GM23248 (cell line): ENCODE measurements at places on chromosomes 12 and 14. TPM values are rescaled to one million over a fixed set of nuclear protein-coding genes. Genes with fewer than 3 reads are reported as not detected.

Gene TMEM132C
- total RNA-seq: not detected in 2 replicates

DNA sequence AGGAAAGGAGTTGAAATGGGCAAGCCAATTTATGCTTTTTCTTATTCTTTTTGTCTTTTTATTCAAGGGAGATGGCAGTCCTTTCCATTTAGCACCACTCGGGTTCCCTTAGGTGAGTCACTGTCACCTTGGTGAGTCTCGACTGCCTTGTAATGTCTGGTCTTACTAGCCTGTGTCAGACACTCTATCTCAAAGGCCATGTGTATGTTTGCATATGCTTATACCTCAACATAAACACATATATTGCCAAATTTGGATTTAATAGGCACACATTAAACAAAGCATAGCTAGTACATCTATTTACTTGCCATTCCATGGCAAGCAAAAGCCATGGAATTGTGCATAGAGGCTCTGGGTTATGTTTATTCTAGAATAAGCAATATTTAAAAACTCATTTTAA, 624.9 kb upstream of the FOXG1 start:
- H3K4me1 ChIP-seq: no peaks in the 10 kb centered on the region
- H3K27ac ChIP-seq: no peak overlapping the region
- no peak for DNase-seq

DNA sequence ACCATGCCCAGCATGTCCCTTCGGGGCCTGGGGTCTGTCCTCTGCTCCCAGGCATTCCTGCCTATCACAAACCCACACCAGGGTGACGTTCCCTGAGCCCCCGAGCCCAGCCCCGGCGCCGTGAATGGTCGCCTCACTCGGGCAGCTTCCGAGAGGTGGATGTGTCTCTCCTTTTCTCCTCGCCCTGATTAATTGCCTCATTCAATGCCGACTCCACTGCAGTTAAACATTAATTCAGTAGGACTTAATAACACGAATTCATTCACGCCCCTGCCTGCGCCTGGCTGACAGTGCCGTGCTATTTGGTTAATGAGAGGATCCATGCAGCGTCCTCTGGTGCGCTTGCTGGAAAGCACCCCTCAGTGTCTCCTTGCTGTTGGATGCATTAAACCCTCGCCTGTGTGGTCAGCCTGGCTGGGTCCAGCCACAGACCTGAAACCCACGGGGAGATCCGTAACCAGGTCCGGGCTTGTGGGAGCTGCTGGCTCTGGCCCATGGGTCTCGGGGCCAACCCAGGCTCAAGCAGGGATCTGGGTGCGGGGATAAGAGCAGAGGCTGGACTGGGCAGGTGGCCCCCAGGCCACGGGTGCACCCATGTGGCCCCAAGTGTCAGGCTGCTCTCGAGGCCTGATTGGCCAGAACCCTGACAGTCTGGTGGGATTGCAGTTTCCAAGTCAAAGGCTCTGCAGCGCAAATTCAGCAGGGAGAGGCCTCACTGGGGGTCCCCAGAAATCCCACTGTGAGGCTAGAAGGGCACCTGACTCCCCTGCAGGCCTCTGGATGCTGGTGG, 55.4 kb downstream of the FBRSL1 start:
- no peaks in the 10 kb centered on the region for H3K27me3 ChIP-seq
- DNase-seq: no peak
- no peaks in the 10 kb centered on the region for H3K4me1 ChIP-seq
- no peak overlapping the region for H3K4me3 ChIP-seq

- no peak for DNase-seq
- no peak overlapping the region for H3K27ac ChIP-seq
- peaks cover 11% of the 10 kb centered on the region for H3K4me1 ChIP-seq
- H3K27me3 ChIP-seq: no peaks in the 10 kb centered on the region
- H3K4me3 ChIP-seq: no peak overlapping the region
These were observed 60.4 kb upstream of the FOXN3 start for GRCh38 chr14:89477391-89477790.

Gene LUM
- total RNA-seq: 556 and 573 TPM in 2 replicates

Gene FOXG1
- not detected in 2 replicates for total RNA-seq

Gene LRRC10
- not detected in 2 replicates for total RNA-seq

Gene LTB4R2
- total RNA-seq: 3.5 and 6.8 TPM in 2 replicates

DNA sequence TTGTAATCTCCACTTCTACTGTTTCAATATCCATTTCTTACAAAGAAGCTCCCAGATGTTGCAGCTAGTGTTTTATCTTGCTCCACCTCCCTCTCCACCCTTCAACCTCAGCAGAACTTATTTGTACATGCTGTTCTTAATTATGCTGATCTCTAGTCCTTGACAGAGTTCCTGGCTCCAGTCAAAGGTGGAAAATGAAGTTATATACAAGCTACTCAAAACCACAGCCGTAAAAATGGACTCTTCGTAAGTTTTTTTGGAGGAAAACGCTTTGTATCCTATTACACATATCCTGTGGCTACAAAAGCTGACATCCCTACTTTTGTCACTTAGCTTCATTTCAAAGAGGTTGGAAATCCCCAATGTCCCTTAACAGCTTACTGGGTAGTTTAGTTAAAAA, 1.3 kb downstream of the CLEC1A start:
- no peaks in the 10 kb centered on the region for H3K27me3 ChIP-seq
- no peak overlapping the region for H3K4me3 ChIP-seq
- no peaks in the 10 kb centered on the region for H3K36me3 ChIP-seq
- DNase-seq: peak; percentile 8

DNA sequence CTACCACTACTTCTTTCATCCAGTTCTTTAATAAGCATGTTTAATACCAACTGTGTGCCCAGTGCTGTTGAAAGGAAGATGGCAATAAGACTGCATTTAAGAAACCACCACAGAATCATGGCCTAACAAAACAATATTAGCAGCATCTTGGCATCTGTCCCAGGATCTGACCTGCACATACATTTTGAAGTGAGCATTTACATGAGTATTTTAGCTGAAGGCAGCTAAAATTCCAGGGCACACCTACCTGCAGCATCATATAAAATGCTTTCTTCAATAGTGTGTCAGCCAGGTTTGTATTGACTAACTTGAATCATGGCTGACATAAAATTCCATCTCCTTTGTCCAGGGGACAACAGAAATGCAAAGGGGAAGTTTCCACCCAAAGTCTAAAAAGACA, 65.0 kb upstream of the ARHGAP5 start:
- no peak overlapping the region for H3K27ac ChIP-seq
- no peak overlapping the region for H3K4me3 ChIP-seq
- H3K27me3 ChIP-seq: no peaks in the 10 kb centered on the region
- no peaks in the 10 kb centered on the region for H3K36me3 ChIP-seq

Gene NYNRIN
- total RNA-seq: 3.7 and 4.4 TPM in 2 replicates

Gene METTL3
- 44.1 and 44.5 TPM in 2 replicates for total RNA-seq

DNA sequence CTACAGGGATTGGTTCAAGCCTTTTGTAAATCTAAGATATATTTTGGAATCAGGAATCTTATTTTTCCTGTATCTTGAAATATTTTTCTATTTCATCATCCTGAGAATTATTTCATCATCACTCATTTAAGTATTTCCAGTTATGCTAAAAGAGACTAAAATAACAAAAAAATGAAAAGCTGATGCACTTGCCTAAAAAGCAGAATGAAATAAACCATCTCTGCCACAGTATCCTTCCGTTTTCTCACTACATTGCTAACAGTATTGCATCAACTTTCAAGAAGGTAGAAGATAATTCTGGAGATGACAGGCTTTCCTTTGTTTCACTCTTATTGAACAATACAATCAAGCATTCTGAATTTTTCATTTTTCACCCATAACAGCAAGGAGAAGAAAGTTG, 31.1 kb upstream of the EIF5 start:
- H3K4me1 ChIP-seq: peaks cover 9% of the 10 kb centered on the region
- DNase-seq: peak; percentile 19
- H3K36me3 ChIP-seq: no peaks in the 10 kb centered on the region

GRCh38 chr12:125435871-125436270, 370.6 kb downstream of the AACS start:
- no peak overlapping the region for H3K4me3 ChIP-seq
- DNase-seq: no peak
- H3K27ac ChIP-seq: no peak overlapping the region
- no peaks in the 10 kb centered on the region for H3K27me3 ChIP-seq
- H3K4me1 ChIP-seq: no peaks in the 10 kb centered on the region

DNA sequence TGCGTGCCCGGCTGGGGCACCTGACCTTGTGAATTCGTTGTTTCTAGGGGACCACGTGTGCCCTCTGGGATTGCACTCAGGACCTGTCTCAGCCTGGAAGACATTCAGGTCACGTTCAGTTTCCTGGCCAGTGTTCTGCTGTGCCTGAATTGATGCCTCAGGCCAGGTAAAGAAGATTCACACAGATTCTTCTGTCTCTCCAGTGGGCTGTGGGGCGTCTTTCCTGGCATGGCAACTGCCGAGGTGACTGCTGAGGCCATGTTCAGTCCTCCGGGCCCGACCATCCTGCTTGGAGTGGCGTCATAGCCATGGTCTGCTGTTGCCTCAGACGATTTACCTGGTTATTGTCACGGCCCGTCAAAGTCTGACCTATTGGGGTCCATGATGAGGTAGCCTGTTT, 13.5 kb downstream of the ZNF605 start:
- DNase-seq: no peak
- no peak overlapping the region for H3K4me3 ChIP-seq
- H3K27ac ChIP-seq: no peak overlapping the region
- H3K27me3 ChIP-seq: no peaks in the 10 kb centered on the region
- H3K4me1 ChIP-seq: no peaks in the 10 kb centered on the region
- H3K36me3 ChIP-seq: peaks cover 65% of the 10 kb centered on the region

GRCh38 chr14:68089146-68089731, 269.7 kb downstream of the RAD51B start:
- H3K27me3 ChIP-seq: no peaks in the 10 kb centered on the region
- H3K27ac ChIP-seq: no peak overlapping the region
- peak; percentile 8 for DNase-seq
- H3K4me3 ChIP-seq: no peak overlapping the region
- H3K36me3 ChIP-seq: no peaks in the 10 kb centered on the region

- H3K36me3 ChIP-seq: no peaks in the 10 kb centered on the region
- H3K27me3 ChIP-seq: no peaks in the 10 kb centered on the region
- no peak for DNase-seq
- H3K4me3 ChIP-seq: no peak overlapping the region
These were observed 223.1 kb downstream of the RAD51B start for GRCh38 chr14:68042586-68043210.

- peak; percentile 71 for DNase-seq
- peak overlapping the region; percentile 51 for H3K27ac ChIP-seq
- H3K4me3 ChIP-seq: peak overlapping the region; percentile 75
These were observed 4.5 kb downstream of the AJUBA start for GRCh38 chr14:22977684-22978486.

Gene LRP10
- 202 and 253 TPM in 2 replicates for total RNA-seq

GRCh38 chr14:76762411-76763095, 1.3 kb downstream of the VASH1 start:
- no peaks in the 10 kb centered on the region for H3K27me3 ChIP-seq
- no peaks in the 10 kb centered on the region for H3K36me3 ChIP-seq
- H3K4me1 ChIP-seq: 0 out of 2 replicates have a peak, but pooled peaks cover 4% of the 10 kb centered on the region
- no peak overlapping the region for H3K27ac ChIP-seq
- peak; percentile 34 for DNase-seq

- H3K4me1 ChIP-seq: no peaks in the 10 kb centered on the region
- H3K36me3 ChIP-seq: no peaks in the 10 kb centered on the region
- H3K4me3 ChIP-seq: no peak overlapping the region
- peak; percentile 84 for DNase-seq
These were observed 18.7 kb downstream of the ZBTB39 start for GRCh38 chr12:56987551-56988053.

GRCh38 chr12:46950094-46950493, 124.3 kb upstream of the SLC38A4 start:
- DNase-seq: no peak
- H3K27ac ChIP-seq: no peak overlapping the region
- peaks cover 41% of the 10 kb centered on the region for H3K4me1 ChIP-seq
- no peak overlapping the region for H3K4me3 ChIP-seq
- H3K36me3 ChIP-seq: no peaks in the 10 kb centered on the region

GRCh38 chr12:31715283-31715825, 13.5 kb downstream of the AMN1 start:
- no peak overlapping the region for H3K4me3 ChIP-seq
- H3K27ac ChIP-seq: no peak overlapping the region
- H3K27me3 ChIP-seq: no peaks in the 10 kb centered on the region
- no peak for DNase-seq
- H3K36me3 ChIP-seq: no peaks in the 10 kb centered on the region

GRCh38 chr12:105275997-105276733, 40.2 kb upstream of the APPL2 start:
- H3K27ac ChIP-seq: no peak overlapping the region
- no peak overlapping the region for H3K4me3 ChIP-seq
- peaks cover 5% of the 10 kb centered on the region for H3K4me1 ChIP-seq
- H3K27me3 ChIP-seq: no peaks in the 10 kb centered on the region

GRCh38 chr12:91663310-91663709, 480.7 kb upstream of the DCN start:
- H3K27ac ChIP-seq: no peak overlapping the region
- H3K4me3 ChIP-seq: no peak overlapping the region
- H3K27me3 ChIP-seq: no peaks in the 10 kb centered on the region
- DNase-seq: no peak

Gene TIGAR
- 6.7 and 9.3 TPM in 2 replicates for total RNA-seq

Gene BMP4
- not detected in 2 replicates for total RNA-seq

Gene MYH6
- not detected in 2 replicates for total RNA-seq

- peaks cover 32% of the 10 kb centered on the region for H3K27me3 ChIP-seq
- H3K36me3 ChIP-seq: no peaks in the 10 kb centered on the region
- H3K4me1 ChIP-seq: no peaks in the 10 kb centered on the region
- no peak overlapping the region for H3K27ac ChIP-seq
- DNase-seq: no peak
These were observed 36.6 kb upstream of the CHGA start for GRCh38 chr14:92886337-92886736.

DNA sequence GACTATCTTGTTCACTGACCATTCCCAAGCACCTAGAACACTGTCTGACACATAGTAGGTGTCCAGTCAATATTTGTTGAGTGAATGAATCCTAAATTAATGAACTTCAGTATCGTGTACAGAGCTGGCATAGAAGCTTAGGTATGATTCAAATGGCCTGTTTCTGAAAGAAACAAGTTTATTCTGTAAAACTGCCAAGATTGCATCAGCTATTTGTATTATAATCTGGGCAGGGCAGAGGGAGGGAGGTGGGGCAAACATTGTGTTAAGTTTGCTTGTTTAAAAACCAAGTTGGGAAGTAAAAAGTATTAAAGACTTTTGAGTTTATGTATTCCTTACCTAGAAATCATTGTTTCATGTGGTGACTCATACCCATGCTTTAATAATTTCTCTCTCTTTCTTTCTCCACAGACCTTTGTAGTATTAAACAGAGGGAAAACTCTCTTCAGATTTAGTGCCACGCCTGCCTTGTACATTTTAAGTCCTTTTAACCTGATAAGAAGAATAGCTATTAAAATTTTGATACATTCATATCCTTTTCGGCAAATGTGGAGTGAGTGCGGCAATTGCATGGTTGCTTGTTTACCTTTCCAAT, 92.8 kb downstream of the SCN8A start:
- H3K4me3 ChIP-seq: no peak overlapping the region
- DNase-seq: peak; percentile 88
- peak overlapping the region; percentile 48 for H3K27ac ChIP-seq
- H3K36me3 ChIP-seq: no peaks in the 10 kb centered on the region
- no peaks in the 10 kb centered on the region for H3K27me3 ChIP-seq
- peaks cover 51% of the 10 kb centered on the region for H3K4me1 ChIP-seq

Gene LRP1
- 257 and 296 TPM in 2 replicates for total RNA-seq

Gene GPR162
- 0.51 and 2.8 TPM in 2 replicates for total RNA-seq
